ENCODE measurements at places on chromosomes 6 and 20. TPM values are rescaled to one million over a fixed set of nuclear protein-coding genes. Genes with fewer than 3 reads are reported as not detected.

The NANP gene
- total RNA-seq, result 6.3 TPM

The PGC gene
- total RNA-seq, result not detected

The HLA-G gene
- total RNA-seq, result 0.14 TPM

The DDO gene
- total RNA-seq, result 1.3 TPM

The SRSF12 gene
- total RNA-seq, result 0.09 TPM
